Mammary microvascular endothelial cell (primary cell): ENCODE measurements at places on chromosomes 1 and 21. TPM values are rescaled to one million over a fixed set of nuclear protein-coding genes. Genes with fewer than 3 reads are reported as not detected.

MSTO1 gene
- 9.7 and 18.6 TPM in 2 replicates for total RNA-seq

UMODL1 gene
- not detected in 2 replicates for total RNA-seq

DDR2 gene
- 3.0 and 3.9 TPM in 2 replicates for total RNA-seq

ZC3H12A gene
- total RNA-seq, result 4.2 and 5.7 TPM in 2 replicates

APOBEC4 gene
- total RNA-seq, result not detected in 2 replicates

PTGFR gene
- total RNA-seq, result 0.87 and 1.7 TPM in 2 replicates

ITPKB gene
- 19.1 and 22.8 TPM in 2 replicates for total RNA-seq

ATP1A4 gene
- not detected in 2 replicates for total RNA-seq

LCE1D gene
- not detected in 2 replicates for total RNA-seq

LRRIQ3 gene
- total RNA-seq, result 0.27 and 0.34 TPM in 2 replicates

VASH2 gene
- total RNA-seq, result under 0.01 and 0.27 TPM in 2 replicates

PODN gene
- not detected in 2 replicates for total RNA-seq
